ENCODE measurements at places on chromosomes 12 and 14.

DNA sequence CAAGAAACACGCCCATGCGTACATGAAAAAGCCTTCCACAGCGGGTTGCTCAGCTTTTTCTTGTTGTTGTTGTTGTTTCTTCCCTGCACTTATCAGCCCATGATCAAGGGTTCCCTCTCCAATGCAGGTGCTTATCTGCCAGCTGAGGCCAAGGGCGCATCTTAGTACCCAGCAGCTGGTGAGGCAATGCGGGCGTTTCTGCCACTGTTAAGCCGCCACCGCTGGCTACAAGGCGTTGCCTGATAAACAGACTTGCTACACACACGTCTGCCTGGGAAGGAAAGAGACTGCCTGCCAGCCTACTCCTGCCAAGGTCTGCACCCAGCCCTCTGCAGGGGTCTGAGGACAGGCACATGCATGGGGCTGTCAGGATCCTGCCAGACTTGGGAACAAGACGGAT lies 345.9 kb downstream of the BCL11B start:
- no peaks in the 10 kb centered on the region for H3K27me3 ChIP-seq
- H3K4me1 ChIP-seq: no peaks in the 10 kb centered on the region
- no peaks in the 10 kb centered on the region for H3K36me3 ChIP-seq

GRCh38 chr14:75252254-75252837 lies 26.3 kb upstream of the FOS start:
- no peaks in the 10 kb centered on the region for H3K4me1 ChIP-seq
- no peak for DNase-seq
- H3K36me3 ChIP-seq: no peaks in the 10 kb centered on the region
- H3K4me3 ChIP-seq: no peak overlapping the region

GRCh38 chr14:58455593-58456265 lies 28.2 kb downstream of the KIAA0586 start:
- no peaks in the 10 kb centered on the region for H3K36me3 ChIP-seq
- no peak for DNase-seq
- H3K27ac ChIP-seq: no peak overlapping the region
- no peak overlapping the region for H3K4me3 ChIP-seq
- no peaks in the 10 kb centered on the region for H3K27me3 ChIP-seq

GRCh38 chr12:121181181-121181580 lies 28.7 kb upstream of the P2RX4 start:
- no peak for DNase-seq
- no peak overlapping the region for H3K4me3 ChIP-seq
- no peak overlapping the region for H3K27ac ChIP-seq
- H3K4me1 ChIP-seq: no peaks in the 10 kb centered on the region

DNA sequence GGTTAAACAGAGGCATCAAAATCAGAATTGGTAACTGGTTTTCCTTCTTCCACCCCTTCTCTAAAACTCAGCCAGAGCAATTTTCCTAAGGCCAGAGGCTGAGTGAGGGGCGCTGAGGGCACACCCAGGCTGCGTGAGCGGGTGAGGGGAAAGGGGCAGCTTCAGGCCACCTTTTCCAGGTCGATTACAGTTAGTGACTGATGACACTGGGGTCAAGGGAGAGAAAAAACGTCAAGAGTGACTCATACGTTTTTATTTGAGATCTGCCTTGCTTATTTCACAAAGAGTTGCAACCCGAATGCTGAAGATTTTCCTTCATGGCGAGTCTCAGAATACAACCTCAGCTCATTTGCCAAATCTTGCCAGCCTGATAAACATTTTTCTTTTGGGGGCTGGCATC lies 46.7 kb upstream of the EVL start:
- no peak overlapping the region for H3K27ac ChIP-seq
- no peaks in the 10 kb centered on the region for H3K27me3 ChIP-seq
- H3K4me1 ChIP-seq: no peaks in the 10 kb centered on the region
- H3K4me3 ChIP-seq: no peak overlapping the region
- H3K36me3 ChIP-seq: no peaks in the 10 kb centered on the region
- no peak for DNase-seq

DNA sequence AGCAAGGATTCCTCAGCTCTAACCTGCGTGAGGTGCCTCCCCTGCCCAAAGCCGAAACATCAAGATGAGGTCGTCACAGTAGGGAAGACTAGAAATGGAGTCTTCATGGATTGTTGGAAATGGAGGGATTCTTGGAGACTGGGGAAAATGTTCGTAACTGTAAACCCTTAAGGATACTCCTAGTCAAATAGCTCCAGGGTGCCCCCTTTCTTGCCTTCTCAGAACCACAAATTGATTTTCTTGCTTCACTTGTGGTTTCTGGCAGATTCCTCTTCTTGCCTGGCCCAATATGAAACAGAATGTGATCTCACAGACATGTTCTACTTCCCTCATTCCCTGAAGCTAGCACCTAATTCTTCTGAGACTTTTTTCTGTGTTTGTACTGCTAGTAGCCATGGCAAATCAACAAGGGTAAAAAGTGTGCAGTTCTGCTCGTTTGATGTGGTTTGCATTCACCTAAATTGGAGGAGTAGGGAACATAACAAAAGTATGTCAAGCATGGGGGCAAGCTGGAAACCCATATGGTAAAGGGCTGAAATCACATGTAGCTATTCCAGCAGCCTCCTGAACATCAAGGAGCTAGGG lies 332.0 kb downstream of the PAWR start:
- no peak overlapping the region for H3K4me3 ChIP-seq
- H3K27ac ChIP-seq: no peak overlapping the region
- H3K36me3 ChIP-seq: no peaks in the 10 kb centered on the region
- no peaks in the 10 kb centered on the region for H3K4me1 ChIP-seq

DNA sequence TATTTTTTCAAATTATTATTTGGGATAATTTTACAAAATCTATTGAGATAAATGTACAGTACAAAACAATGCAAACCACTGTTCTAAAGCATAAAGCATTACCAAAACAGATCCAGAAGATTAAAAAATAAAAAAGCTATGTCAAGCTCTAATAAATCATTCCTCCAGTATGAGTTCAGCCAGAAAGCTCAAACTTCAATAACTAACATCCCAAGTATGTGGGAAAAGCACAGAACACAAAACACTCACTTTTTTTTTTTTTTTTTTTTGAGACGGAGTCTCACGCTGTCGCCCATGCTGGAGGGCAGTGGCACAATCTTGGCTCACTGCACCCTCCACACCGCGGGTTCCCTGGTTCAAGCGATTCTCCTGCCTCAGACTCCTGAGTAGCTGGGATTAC lies 11.3 kb downstream of the SAV1 start:
- no peak overlapping the region for H3K4me3 ChIP-seq
- H3K4me1 ChIP-seq: no peaks in the 10 kb centered on the region
- H3K36me3 ChIP-seq: no peaks in the 10 kb centered on the region
- DNase-seq: no peak
- no peak overlapping the region for H3K27ac ChIP-seq

- DNase-seq: peak; percentile 57
- no peaks in the 10 kb centered on the region for H3K27me3 ChIP-seq
- H3K4me3 ChIP-seq: no peak overlapping the region
- peaks cover 10% of the 10 kb centered on the region for H3K36me3 ChIP-seq
- H3K4me1 ChIP-seq: no peaks in the 10 kb centered on the region
- no peak overlapping the region for H3K27ac ChIP-seq
Measured at GRCh38 chr12:121494093-121494787, 86.6 kb downstream of the KDM2B start.

DNA sequence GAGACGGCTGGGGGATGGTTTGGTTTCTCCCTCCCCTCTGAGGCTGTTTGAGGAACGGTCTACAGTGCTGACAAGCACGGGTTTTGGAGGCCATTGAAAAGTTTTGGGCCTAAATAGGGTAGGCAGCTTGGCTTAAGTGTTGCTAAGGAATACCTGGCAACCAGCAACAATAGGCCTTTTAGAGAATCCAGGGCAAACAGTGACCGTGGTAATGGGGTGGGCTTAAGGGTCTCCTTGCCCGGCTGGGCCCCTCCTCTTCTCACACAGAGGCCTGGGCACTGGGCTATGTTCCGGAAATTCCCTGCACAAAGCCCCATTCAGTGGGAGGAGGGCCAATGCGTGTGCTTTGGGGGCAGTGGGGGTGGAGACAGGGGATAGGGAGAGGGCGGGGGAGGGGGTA lies 55.4 kb downstream of the ASCL1 start:
- DNase-seq: peak; percentile 33
- H3K4me3 ChIP-seq: no peak overlapping the region
- H3K36me3 ChIP-seq: no peaks in the 10 kb centered on the region

Measured in iPS DF 6.9 (cell line).